Activated T-cell treated with anti-CD3 and anti-CD28 coated beads, Interleukin-2, amount 50 U/mL, for 72 hours (primary cell): ENCODE measurements at places on chromosomes 5 and 9.

- peak; percentile 14 for DNase-seq
These were observed 31.9 kb downstream of the ARSB start for GRCh38 chr5:78953092-78953800.

GRCh38 chr5:39058178-39058921 is 15.8 kb downstream of the RICTOR start:
- no peak for DNase-seq

GRCh38 chr9:117491491-117491890 is 76.6 kb upstream of the ASTN2 start:
- no peak for DNase-seq

GRCh38 chr9:112037281-112038016 is 137.6 kb downstream of the SUSD1 start:
- peak; percentile 80 for DNase-seq

DNA sequence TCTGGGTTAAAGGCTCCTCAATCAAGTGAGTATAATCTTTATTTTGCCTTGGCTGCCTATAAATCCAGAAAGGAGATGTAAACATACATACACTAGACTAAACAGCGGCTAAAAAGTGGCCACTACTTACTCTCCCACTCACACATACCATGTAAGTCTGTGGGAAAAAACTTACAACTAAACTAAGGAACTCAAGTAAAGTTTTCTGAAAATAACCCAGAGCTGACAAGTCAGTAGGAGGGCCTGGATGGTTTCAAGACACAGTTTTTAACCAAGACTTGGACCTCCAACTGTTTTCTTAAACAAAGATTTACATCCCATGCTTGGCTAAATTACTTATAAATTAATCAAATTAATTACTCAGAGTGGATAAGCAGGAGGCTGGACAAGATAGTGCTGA is 64.5 kb downstream of the CEP120 start:
- DNase-seq: no peak

GRCh38 chr9:81474125-81474524 is 215.2 kb downstream of the TLE1 start:
- DNase-seq: no peak

- no peak for DNase-seq
These were observed 7.6 kb downstream of the ARHGEF37 start for GRCh38 chr5:149588936-149589335.

- no peak for DNase-seq
These were observed 219.0 kb downstream of the COMMD10 start for GRCh38 chr5:116303810-116304209.

- DNase-seq: no peak
These were observed 392.5 kb downstream of the KDM4C start for GRCh38 chr9:7150153-7150890.

DNA sequence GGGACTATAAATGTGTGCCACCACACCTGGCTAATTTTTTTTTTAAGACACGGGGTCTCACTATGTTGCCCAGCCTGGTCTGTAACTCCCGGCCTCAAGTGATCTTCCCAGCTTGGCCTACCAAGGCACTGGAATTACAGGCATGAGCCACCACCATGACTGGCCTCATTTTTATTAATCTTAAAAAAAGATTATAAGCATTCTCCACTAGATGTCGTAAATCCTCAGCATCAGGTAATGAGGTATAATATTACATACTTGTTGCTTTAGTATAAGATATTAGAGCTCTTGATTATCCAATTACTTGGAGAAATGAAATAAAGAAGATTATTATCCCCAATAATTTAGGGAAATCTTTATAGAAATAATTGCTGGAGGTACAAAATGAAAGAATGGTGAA is 78.2 kb upstream of the HTR1A start:
- no peak for DNase-seq

DNA sequence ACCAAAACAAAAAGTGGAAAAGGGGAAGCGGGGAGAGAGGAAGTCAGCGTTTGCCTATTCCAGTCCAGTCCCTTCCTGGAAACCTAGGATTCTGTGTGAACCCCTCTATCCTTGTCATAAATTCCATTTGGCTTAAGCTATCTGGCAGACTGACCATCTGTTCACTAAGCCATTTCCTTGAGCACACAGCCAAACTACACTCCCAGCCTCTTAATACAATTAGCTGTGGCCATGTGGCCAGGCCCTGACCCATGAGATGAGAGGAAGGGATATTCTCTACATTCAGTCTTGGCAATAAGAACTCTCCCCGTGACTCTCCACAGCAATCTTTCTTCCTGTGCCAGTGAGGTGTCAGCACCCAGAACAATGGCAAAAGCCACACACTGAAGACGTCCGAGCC is 424.8 kb downstream of the TLE1 start:
- DNase-seq: no peak

- no peak for DNase-seq
These were observed 23.1 kb downstream of the MAP1B start for GRCh38 chr5:72130351-72130761.

- no peak for DNase-seq
These were observed 489.4 kb upstream of the WWC1 start for GRCh38 chr5:167801999-167802398.

GRCh38 chr5:113024076-113024697 is 47.6 kb downstream of the DCP2 start:
- no peak for DNase-seq

- no peak for DNase-seq
These were observed 68.8 kb downstream of the KIF4B start for GRCh38 chr5:155082401-155082800.

GRCh38 chr5:23614422-23614821 is 107.0 kb downstream of the PRDM9 start:
- no peak for DNase-seq

GRCh38 chr9:89455356-89455824 is 42.5 kb downstream of the SEMA4D start:
- peak; percentile 41 for DNase-seq

GRCh38 chr5:5787373-5787772 is 364.9 kb downstream of the ICE1 start:
- DNase-seq: no peak

- no peak for DNase-seq
These were observed 80.5 kb upstream of the ANKRD55 start for GRCh38 chr5:56313596-56313995.

- no peak for DNase-seq
These were observed 241.1 kb downstream of the GADD45G start for GRCh38 chr9:89845862-89846261.

GRCh38 chr5:126490167-126490940 is 67.1 kb downstream of the GRAMD2B start:
- DNase-seq: no peak

- no peak for DNase-seq
These were observed 48.6 kb upstream of the SPDL1 start for GRCh38 chr5:169534939-169535338.

DNA sequence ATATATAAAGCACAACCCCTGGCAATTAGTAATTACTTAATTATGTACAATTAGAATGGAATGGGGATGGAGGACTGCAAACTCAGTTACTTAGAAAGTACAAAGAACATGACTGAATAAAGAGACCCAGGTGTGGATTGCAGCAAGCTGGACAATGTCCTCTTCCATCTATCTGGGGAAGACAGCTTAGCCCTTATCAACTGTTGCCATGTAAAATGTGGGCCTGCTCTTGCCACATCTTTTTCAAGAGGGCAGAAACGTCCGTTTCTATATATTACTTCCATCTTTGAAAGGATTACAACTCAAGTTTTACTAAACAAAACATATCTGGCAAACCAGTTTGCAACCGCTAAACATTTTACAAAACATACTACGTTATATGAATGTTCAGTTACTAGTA is 26.2 kb downstream of the GOLPH3 start:
- DNase-seq: no peak

DNA sequence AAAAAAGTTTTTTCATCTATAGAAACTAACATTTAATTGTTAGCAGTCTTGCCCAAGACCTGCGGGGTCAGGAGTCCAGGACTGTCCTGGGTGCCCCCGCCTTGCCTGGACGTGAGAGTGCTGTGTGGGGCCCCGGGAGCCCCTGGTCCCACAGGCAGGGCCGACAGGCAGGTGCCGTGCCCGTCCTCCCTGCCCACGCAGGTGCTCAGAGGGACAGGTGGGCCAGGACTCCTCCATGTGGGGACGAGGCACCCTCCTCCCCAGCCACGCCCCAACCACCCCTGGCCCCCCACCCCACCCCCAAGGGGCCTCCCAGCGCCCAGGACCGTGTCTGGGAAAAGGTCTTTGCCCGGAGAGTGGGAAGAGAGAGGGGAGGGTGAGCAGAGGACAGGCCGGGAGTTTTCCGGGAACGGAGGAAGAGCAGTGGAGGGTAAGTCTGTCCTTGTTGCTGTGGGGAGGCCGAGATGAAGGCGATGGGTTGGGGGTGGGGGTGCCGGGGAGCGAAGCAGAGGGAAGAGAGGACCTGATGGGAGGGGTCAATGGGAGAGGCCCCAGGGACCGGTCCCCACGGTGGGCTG is 2.7 kb upstream of the LCN12 start:
- DNase-seq: no peak

DNA sequence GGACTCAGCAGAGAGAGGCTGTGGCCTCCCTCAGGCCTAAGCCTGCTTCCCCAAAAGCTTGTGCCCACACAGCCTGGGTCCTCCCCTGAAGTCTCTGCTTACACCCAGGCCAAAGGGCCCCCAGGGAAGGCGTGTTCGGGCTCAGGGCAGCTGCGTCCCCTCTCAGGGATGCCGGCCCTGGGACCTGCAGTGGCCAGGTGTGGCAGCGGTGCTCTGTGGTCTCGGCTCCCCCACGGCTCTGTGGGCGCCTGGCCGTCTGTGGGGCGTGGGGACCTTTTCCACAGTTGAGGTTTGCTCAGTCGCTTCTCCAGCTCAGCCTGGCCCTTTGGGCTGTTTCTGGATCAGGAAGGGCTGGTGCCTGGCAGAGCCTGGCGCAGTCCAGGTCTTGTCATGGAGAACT is 75.9 kb downstream of the RXRA start:
- DNase-seq: no peak

DNA sequence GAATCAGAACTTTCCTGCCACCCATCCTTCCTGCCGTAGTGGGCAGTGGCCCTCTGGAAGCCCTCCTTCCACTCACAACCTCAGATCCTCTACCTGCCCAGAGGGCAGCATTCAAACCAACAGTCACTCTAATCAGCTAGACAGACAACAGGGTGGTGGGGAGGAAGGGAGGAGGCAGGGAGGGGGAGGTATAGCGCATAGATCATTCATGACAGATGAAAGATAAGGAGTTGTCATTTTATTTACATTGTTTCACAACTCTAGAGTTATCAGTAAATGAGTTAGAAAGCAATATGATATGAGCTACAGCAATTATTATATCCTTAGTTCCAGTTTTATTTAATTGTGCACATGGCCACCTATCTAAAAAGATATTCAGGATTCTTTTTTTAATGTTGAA is 852 bp downstream of the IL9 start:
- no peak for DNase-seq

DNA sequence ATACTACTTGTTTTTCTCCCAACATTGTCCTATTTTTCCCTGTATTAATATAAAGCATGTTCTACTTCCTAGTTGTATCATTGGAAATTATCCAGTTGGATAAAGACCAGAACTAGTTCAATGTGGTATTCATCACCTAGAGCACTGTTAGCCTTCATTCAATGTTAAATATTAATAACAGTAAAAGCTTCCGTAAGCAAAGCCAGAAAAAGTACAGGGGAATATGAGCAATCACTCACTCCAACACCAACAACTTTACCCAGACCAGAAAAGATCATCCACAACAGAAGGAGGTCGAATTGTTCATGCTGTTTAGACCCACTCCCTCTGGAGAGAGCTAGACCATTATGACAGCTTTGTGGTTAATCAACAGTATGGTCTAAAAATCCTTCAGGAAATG is 728.4 kb downstream of the MAT2B start:
- no peak for DNase-seq

DNA sequence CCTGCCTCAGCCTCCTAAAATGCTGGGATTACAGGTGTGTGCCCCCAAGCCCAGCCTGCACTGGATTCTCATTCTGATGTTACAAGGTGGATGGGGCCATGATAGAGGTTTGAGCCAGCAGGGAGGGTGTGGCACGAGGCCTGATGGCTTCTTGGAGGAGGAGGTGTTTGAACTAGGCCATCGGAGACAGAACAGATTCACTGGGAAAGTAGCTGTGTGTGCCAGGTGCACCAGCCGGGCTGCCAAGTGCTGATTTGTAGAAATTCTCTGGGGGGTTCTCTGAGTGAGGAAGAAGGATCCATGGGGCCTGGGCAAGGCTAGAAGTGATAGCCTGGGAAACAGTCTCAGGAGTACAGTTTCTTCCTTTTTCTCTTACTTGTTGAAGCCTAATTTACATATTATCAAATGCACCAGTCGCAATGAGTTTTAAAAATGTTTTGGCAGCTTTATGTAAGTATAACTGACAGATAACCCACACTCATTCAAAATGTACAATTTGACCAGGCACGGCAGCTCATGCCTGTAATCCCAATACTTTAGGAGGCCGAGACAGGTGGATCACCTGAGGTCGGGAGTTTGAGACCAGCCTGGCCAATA is 31.1 kb upstream of the STXBP1 start:
- no peak for DNase-seq

DNA sequence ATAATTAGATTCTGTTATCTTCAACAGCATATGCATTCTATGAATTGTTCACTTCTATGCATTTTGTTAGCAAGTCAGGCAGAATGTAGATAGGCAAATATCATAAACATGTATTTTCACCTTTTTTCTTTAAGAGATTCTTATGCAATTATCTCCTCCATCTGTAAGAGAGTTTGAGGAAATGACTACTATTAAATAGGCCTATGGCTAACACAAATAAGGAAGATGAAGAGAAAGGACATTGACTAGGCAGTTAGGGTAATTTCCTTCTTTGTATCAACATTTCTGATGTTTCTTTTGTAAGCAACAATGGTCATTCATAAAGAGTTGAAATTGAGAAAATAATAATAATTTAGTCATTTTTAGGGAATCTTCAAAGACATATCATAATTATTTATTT is 145.2 kb upstream of the CDH12 start:
- no peak for DNase-seq

GRCh38 chr5:163976696-163977095 is 471.3 kb downstream of the MAT2B start:
- DNase-seq: no peak

DNA sequence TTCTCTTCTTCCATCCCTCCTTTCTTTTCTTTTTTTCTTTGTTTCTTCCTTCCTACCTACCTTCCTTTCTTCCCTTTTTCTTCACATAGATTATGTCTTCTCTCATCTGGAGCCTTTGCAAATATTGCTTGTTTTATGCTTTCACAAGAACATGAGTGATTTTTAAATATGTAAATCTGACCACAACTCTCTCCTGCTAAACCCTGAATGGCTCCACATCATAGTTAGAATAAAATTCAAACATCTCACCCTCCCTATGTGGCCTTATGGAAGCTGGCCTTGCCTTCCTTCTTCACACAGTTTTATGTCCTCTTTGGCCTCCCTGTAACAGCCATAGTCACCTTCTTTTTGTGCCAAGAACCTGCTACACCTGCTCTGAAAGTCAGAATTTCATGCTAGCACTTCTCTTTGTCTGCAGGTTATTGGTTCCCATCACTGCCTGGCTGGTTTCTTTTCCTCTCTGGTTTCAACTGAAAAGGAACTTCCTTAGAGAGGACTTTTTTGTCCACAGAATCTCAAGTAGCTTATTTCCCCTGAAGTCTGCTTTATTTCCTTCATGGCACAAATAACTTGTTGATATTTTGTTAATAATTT is 114.3 kb upstream of the TNC start:
- DNase-seq: no peak

- no peak for DNase-seq
These were observed 49.0 kb upstream of the ICE1 start for GRCh38 chr5:5373351-5373989.
